CD4-positive, alpha-beta memory T cell (primary cell): ENCODE measurements at places on chromosomes 4 and X. TPM values are rescaled to one million over a fixed set of nuclear protein-coding genes. Genes with fewer than 3 reads are reported as not detected.

Gene BEX2
- 41.9 TPM for total RNA-seq

Gene PPP4R3C
- total RNA-seq = not detected

Gene BCORL1
- total RNA-seq = 14.0 TPM

Gene LGI2
- total RNA-seq = not detected

Gene TMSB15C
- total RNA-seq = 3.6 TPM

Gene GLOD5
- not detected for total RNA-seq

Gene ATG4A
- 7.6 TPM for total RNA-seq

Gene FAM47A
- total RNA-seq = not detected

Gene TMPRSS11F
- total RNA-seq = not detected

Gene LRAT
- not detected for total RNA-seq

Gene UPF3B
- 12.1 TPM for total RNA-seq

Gene GPR173
- total RNA-seq = not detected

Gene TEX13D
- not detected for total RNA-seq

Gene MAP3K15
- total RNA-seq = not detected

Gene XAGE2
- not detected for total RNA-seq

Gene SH3TC1
- 41.3 TPM for total RNA-seq

Gene NDST4
- total RNA-seq = not detected

Gene BMP3
- not detected for total RNA-seq

Gene AKAP17A
- 147 TPM for total RNA-seq

Gene GAGE13
- not detected for total RNA-seq

Gene SLC9B1
- 5.2 TPM for total RNA-seq

Gene CBR4
- total RNA-seq = 20.0 TPM

Gene GRK4
- total RNA-seq = 2.8 TPM

Gene F9
- not detected for total RNA-seq

Gene ABLIM2
- total RNA-seq = 6.2 TPM

Gene PITX2
- total RNA-seq = not detected

Gene RHOXF2
- not detected for total RNA-seq

Gene P2RY8
- 195 TPM for total RNA-seq

Gene SUV39H1
- 10.2 TPM for total RNA-seq

Gene LRP2BP
- 1.9 TPM for total RNA-seq

Gene CD99
- total RNA-seq = 283 TPM

Gene CXCL8
- total RNA-seq = 4.6 TPM

Gene NAA11
- total RNA-seq = not detected

Gene GYPE
- total RNA-seq = 1.6 TPM

Gene FSTL5
- not detected for total RNA-seq

Gene HSFX4
- total RNA-seq = not detected
